ENCODE measurements at places on chromosomes 7 and 10.

DNA sequence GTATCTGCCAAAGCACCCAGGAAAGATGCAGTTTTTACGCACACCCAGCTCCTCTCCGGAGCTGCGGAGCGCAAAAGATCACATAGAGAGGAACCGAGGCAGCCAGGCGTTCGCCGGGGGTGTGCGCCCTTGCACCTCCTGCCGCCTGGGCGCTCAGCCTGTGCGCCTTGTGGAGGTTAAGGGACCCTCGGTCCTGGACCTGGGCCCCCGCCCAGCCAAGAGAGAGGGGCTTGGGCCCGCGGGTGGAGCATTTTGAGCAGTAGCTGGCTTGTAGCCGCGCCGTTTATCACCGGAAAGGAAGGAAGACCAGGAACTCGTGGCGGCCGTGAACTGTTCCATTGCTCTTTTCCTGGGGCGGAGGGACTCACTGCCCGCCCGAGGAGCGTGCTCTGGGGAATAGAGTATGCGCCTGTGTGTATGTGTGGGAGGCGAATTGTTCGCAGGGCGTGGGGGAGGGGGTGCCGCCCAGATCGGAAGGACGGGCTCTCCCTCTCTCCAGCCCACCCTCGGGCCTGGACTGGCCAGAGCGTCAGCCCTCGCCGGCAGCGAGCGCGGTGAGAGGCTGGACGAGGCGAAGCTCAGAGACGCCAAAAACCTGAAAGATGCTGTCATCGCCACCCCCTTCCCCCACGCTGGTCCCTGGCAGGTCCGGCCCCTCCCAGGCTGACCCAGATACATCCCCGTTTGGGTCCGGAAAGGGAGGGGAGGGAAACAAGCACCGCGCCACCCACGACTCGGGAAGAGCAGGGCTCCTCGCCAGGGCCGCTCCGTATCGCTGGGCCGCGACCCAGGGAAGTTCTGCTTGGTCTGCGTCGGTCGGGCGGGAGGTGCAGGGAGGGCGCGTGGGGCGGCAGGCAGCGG lies 1.2 kb upstream of the WNT2 start:
- no peak for DNase-seq

DNA sequence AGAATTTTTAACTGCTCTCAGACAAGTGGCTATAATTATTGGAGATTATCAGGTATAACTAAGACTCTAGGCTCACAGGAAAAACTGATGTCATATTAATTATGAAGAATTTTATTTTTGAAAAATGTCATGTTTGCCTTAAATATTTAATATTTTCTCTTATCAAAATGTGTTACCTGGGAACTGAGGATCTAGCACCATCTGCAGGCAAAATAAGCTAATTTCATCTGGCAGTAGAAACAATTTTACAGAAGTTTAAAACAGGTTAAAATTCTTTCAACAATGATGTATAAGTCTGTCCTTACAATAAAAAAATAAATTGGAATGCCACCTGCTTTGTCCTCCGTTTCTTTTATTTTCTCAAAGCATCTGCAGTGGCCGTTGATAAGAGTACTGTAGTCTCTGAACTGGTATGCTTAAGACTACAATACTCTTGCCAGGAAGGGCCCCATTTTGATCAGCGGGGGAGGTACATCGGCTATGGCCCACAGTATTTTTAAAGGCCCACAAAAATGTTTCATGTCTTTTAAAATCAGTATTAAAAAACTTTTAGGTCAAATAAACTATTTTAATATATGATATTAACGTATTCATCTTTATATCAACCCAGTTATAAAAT lies 81.3 kb downstream of the VWDE start:
- peak; percentile 26 for DNase-seq

DNA sequence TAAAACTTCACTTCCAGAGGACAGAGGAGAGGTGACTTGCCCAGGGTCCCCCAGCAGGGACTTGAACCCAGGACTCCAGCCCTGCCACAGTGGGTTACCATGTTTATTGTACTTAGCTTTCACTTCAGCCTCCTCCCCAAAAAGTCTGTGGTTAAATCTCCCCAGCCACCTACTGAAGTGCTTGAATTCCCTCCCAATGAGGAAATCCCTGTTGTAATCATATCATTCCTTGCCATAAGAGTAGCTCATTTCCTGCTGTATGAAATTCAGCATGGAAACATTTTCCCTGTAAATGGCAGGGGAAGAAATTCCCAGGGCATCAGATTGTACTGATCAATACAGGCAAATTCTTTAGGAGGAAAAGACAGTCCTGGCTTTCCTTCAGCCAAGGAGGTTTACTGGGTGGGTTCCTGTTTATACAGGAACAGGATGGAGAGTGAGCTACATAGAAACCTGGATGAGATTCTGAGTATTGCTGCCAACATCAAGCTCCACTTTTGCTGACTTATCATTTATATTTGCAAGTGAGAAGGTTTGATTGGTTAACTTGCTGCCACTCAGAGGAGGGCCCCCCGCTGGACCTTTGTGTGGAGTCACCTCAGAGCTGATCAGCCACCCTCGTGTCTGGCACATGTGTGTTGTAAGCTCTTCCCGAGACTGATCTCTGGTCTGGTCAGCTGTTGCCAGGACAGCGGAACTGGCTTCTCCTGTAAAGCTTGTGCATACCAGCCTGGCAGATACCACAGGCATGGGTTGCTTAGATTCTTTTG lies 16.4 kb upstream of the PDZD8 start:
- DNase-seq: no peak

DNA sequence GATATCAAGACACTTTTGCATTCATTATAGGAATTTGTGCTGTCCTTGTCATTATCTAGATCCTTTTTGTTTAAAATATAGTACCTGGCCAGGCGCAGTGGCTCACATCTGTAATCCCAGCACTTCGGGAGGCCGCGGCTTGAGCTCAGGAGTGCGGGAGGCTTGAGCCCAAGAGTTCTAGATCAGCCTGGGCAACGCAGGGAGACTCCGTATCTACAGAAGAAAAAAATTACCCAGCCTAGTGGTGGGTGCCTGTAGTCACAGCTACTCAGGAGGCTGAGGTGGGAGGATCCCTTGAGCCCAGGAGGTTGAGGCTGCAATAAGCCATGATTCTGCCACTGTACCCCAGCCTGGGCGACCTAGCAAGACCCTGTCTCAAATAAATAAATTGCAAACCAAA lies 621 bp upstream of the MORN4 start:
- DNase-seq: peak; percentile 38

- DNase-seq: no peak
Measured at GRCh38 chr10:7534480-7534852, 123.6 kb upstream of the SFMBT2 start.

DNA sequence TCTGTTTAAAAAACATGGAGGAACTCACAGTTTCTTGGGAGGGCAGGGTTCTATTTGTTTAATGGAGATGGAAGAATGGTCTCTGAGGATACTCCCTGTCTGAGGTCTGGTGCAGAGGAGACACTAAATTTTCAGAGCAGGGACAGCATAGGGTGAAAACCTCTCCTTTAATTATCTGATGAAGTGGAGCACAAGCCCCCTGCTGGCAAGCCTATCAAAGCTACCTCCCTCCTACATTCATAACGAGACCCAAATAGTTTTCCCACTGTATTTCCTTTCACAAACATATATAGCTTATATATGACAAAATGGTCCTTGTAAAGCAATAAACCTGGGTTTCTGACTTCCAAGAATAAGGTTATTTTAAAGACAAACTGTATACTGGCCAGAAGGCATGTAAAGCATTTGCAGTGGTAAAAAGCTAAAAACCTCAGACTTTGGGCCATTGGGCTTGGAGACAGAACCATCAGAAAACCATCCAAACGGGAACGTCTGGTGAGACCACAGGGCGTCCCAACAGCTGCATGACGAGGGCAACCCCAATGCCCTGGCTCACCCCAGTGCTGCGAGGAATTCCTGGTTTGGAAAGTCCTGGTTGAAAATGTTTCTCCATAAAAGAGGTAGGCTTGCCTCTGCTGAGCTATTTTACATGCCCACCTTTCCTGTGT lies 201.3 kb downstream of the FANK1 start:
- DNase-seq: no peak

DNA sequence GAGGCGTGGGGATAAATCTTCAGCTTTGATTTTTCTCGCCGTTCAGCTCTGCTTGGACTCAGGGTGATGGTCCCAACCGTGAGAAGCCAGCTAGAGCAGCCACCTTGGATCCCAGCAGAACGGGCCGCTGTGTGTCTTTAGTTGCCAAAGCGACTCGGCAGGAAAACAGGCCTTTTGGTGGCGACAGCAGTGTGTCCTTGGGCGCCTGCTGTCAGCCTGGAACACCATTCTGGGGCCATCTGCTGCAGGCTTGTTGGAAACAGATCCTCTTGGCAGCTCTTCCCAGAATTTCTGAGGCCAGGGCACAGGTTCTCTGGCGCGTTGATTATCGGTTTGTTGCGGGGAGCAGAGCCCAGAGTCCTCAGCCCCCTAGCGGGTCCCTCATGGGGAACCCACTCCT lies 97.6 kb downstream of the CUX1 start:
- no peak for DNase-seq

DNA sequence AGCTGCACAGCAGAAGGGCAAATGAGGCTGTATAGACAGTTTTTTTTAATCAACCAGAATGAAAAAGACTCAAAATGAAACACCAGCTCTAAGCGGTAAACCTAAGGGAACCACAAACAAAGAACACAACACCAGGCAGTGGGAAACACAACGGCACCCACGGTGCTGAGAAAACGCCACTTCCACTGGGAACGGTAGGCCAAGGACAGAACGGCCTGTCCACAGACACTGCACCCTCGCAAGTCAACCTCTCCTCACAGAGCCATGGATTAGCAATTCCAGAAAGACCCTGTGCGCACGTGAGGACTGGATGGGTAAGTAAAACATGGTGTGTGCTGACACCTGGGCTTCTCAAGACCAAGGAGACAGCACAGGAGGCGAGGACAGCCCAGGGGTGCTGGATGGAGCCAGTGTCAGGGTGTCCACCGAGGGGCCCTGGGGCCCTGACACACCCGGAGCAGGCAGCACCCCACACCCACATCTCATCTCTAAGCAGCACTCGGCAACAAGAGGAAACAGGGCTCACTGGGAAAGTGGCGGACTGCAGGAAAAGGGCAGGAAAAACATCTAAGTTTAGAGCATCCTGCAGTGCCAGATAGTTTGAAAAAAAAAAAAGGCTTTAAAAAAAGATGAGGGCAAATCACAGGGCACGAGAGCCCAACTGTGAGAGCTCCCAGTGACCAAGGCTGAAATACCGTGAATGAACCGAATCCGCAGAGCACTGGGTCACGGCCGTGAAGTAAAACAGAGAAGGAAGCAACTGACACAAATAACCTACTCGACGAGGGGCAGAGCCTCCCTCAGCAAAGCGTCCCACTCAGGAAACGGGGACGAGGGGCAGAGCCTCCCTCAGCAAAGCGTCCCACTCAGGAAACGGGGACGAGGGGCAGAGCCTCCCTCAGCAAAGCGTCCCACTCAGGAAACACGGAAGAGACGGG lies 120.2 kb downstream of the MAD1L1 start:
- no peak for DNase-seq

DNA sequence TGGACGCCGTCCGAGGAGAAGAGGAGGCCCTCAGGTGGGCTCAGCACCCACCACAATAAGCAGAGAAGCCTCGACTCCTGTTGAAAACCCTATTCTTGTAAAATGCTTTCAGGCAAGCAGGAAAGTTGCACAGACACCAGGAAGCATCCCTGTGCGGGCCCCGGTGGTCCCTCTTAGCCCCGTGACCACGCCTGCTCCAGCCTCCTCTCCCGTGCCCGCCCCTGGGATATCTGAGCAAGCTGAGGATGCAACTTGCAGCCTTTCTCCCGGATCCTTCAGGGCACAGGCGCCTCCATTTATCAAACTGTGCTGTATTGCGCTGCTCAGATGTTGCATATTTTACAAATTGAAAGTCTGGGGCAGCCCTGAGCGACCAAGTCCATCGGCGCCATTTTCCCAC lies 72.7 kb downstream of the CFAP46 start:
- no peak for DNase-seq

DNA sequence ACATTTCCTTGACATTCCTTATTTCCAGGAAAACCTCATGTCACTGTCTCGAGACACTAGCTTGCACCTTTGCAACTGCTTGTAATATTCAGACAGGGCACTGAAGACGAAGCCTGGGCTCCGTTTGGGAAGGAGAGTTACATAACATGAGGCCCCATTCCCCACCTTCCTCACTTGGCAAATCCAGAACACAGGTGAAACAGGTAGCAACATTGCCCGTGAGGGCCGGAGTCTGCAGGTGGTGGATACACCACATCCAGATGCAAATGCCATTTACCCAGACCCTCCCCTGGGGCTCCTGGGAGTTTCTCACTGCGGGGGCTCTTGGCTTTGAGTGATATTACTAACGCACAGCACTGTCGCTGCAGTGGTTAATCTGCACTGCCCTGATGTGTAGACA lies 491.0 kb downstream of the PTPRN2 start:
- no peak for DNase-seq

DNA sequence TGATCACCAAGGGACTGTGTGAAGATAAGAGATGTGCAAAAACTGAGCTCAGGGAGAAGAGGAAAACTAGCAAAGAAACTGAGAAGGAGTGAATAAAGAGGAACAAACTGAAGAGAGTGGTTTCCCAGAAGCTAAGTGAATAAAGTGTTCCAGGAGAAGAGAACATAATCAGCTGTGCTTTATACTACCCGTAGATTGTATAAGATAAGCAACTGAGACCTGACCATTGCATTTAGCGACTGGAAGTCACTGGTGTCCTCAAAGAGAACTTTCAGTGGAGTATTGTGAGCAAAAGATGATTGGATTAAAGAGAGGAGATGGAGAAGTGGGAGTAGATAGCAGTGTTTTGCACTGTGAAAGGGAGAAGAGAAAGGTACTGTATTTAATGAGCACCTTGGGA lies 14.6 kb downstream of the PHTF2 start:
- no peak for DNase-seq

DNA sequence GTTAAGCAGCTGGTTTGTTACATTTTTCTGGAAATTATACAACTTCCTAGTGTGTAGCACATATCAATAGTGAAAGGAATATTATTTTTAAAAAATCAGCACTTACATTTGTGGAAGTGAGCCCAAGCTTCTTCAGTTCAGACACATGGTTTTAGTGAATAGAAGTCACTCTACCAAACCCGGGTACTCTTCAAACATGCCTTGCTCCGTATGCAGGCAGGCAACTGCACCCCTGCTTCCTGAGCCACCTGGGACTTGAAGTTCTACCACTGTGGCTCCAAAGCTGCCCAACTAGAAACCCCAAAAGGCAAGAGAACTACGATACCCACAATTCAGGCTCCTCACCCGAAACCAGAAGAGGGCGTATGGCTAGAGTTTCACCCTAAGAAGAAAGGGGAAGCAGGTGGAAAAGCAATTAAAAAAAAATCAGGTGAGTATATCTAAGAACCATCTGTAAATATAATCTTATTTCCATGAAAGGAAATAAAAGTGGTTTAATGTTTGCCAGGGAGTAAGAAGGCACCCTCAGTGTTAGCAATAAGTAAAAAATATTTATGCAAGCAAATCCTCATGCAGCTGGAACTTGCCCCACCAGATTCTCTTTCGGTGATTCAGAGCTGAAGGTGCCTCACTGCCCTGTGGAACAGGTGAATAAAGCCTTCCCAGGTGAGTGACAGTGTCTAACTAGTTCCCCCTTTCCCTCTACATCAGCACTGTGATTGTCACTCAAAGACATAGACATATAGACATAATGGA lies at the start of gene MACC1:
MACC1 (minus strand) TSS at position 192 of the 756 bp plus-strand sequence. CDS start 55,522 bp downstream, outside the sequence.
- no peak for DNase-seq

- DNase-seq: no peak
Measured at GRCh38 chr7:47432671-47433563, 149.0 kb downstream of the TNS3 start.

GRCh38 chr7:24871770-24872169 lies 108.2 kb downstream of the OSBPL3 start:
- no peak for DNase-seq

GRCh38 chr10:123743441-123744223 lies 77.5 kb downstream of the GPR26 start:
- DNase-seq: no peak

- DNase-seq: no peak
Measured at GRCh38 chr10:73875139-73875475, 752 bp upstream of the CAMK2G start.
